ENCODE measurements at places on chromosomes 12 and 14.
A peak's percentile ranks its signal among the peaks of the same experiment; 100 is the strongest.

GRCh38 chr14:95360828-95361227, 41.1 kb upstream of the CLMN start:
- no peak for DNase-seq

DNA sequence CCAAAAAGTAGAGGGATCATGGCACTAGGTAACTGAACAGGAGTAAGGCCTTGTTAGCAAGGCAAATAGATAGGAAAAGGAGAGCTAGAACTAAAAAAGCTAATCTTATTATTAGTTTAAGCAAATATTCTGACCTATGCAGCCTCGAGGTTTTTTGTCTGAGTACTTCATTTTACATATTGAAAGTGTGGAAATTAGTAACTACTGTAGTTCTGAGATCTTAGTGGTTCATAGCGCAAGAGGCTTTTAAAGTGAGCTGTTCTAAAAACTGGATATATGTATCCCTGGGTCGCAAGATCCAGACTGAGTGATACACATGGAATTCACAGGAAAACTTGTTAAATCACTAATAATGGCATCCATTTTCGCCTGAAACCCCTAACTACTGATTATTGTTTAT, 411.0 kb upstream of the SOX5 start:
- DNase-seq, result no peak

- peak; percentile 44 for DNase-seq
Observed at GRCh38 chr12:124359671-124360581, 65.0 kb downstream of the RFLNA start.

DNA sequence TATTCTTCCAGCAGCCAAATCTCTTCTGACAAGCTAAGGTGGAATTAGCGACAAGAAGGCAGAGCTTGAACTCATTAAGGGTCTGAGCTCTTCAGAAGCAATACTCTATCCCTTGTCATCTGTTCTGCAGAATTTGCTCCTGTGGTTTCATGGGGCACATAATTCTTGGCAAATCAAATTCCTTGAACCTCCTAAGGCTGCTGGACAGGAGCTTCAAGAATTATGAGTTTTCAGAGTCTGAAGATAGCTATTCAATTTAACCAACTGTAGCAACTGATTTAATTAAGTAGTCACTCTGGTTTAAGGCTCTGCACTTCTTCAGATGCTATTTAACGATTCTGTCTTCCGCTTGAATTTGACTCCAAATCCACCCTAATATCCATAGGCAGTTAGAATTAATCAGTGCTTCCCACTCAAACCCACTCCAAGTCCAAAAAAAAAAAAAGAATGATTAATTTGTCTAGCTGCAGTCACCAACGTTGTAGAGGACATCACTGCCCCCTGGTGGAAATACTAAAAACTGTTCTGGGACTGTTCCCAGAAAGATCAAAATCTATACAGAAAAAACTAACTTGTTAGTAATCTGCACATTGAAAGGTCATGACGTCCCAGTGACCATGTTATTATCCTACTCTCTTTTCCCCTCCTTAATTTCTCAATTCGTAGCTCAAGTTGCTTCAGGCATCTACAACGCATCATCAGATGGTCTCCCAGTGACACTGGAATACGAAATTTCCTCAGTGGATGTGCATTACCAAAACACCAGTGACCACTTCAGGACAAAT, 169.9 kb downstream of the KIF21A start:
- peak; percentile 70 for DNase-seq

- DNase-seq, result no peak
Observed at GRCh38 chr14:92074555-92074954, 31.8 kb downstream of the ATXN3 start.

GRCh38 chr12:70094467-70094866, 148.8 kb upstream of the CNOT2 start:
- DNase-seq, result no peak

DNA sequence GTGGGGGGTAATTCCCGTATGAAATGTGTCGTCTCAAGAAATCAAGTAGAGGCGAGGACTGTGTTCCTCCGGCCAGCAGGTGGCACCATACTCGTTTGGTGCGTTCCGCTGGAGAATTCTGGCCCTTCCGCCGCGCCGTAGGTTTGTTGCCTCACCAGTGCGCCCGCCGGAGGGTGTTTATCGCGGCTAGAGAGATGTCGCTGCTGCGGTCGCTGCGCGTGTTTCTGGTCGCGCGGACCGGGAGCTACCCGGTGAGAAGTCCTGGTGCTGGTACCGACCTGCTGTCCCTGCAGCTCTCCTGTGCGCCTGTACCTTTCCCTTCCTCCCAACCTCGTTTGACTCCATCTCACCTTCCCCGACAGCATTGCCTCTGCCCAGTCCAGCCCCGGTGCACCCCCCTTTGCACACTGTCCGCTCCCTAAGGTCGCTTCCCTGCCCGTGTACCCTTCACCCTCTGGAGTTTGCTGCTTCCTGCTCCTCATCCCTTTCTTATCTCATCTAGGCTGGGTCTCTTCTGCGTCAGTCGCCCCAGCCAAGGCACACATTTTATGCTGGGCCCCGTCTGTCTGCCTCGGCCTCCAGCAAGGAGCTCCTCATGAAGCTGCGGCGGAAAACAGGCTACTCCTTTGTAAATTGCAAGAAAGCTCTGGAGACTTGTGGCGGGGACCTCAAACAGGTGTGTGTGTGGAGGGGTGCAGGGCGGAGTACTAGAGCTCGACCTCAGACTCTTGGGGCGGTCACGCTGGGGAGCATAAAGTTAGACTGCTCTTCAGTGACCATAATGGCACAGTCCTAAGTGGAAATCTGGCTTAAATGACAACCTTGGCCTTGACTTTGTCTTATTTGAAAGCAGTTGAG, at the start of gene TSFM:
TSFM (plus strand) TSS at position 180 of the 858 bp plus-strand sequence; CDS start at position 195, 15 bp downstream.
- DNase-seq, result peak; percentile 96

DNA sequence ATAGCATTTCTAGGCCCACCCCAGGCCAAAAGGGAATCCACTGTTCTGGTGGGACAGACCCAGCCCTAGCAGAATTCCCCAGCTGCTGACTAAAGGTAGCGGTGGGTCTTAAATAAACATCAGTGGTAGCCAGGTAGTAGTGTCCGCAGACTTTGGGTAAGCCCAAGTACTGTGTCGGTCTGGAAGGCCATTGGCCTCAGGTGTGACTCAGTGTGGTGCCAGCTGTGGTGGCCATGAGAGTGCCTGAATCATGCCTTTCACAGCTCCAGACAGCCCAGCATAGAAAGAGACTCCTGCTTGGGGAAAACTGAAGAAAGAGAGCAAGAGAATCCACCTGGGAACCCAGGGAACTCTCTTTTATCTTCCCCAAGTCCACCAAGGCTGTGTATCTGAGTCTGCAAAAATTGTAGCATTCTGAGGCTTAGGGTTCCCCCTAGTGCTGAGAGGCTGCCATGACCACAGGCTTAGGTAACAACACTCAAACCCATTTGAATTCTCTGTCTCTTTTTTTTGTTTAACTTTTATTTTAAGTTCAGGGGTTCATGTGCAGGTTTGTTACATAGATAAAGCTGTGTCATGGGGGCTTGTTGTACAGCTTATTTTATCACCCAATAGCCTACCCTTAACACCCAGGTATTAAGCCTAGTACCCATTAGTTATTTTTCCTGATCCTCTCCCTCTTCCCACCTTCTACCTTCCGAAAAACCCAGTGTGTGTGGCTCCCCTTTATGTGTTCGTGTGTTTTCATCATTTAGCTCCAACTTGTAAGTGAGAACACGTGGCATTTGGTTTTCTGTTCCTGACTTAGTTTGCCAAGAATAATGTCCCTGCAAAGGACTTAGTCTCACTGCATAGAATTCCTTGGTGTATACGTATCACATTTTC, 16.7 kb upstream of the CD163L1 start:
- DNase-seq, result peak; percentile 70

- no peak for DNase-seq
Observed at GRCh38 chr14:82905762-82906161, 1372.1 kb upstream of the SEL1L start.

- no peak for DNase-seq
Observed at GRCh38 chr12:20757-21156, 45.8 kb upstream of the IQSEC3 start.

DNA sequence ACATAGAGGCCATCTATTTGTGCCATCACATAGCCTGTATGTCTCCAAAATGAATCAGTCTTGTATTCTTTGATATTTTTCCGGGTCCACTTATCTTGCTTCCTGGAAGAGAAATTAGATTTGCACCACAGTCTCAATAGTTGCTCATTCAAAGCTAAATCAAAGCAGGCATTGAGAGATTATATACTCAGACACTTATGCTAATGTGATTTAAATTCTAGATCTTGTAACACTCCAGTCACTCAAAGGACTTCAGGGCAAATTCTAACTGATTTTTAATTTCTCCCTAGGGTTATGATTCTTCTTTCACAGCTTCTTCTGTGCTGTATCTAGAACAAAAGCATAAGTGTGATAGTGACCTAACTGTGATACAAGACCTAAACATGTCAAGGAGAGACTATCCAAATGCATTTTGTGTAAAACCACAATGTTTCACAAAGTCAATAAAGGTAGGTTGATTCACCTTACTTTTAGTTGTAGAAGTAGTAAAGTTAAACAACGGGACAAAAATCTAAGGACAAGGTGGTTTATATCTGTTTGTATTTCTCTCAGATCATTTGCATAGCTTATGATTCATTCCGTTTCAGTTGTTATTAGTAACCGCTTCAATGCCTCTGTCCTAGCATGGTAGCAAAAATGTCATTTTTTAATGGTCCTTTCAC, 26.8 kb downstream of the PLBD1 start:
- DNase-seq, result no peak

DNA sequence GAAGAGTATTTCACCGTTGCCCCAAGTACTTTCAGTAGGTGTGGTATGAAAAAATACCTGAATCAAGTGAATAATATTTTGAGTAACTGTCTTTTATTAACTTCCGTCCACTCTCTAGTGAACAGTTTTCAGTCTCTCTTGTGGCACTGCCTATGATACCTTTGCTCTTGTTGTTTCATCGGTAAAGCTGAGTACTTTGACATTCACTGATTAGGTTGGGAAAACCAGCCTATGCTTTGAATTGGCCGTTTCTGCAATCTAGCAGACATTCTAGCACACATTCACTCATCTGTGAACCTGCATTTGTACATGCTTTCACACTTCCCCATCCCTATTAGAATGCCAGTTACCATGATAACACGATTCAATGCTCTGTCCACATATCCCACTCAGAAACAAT, 217.3 kb downstream of the FBXL14 start:
- DNase-seq, result no peak

GRCh38 chr12:92640691-92641090, 62.1 kb upstream of the PLEKHG7 start:
- DNase-seq, result no peak

DNA sequence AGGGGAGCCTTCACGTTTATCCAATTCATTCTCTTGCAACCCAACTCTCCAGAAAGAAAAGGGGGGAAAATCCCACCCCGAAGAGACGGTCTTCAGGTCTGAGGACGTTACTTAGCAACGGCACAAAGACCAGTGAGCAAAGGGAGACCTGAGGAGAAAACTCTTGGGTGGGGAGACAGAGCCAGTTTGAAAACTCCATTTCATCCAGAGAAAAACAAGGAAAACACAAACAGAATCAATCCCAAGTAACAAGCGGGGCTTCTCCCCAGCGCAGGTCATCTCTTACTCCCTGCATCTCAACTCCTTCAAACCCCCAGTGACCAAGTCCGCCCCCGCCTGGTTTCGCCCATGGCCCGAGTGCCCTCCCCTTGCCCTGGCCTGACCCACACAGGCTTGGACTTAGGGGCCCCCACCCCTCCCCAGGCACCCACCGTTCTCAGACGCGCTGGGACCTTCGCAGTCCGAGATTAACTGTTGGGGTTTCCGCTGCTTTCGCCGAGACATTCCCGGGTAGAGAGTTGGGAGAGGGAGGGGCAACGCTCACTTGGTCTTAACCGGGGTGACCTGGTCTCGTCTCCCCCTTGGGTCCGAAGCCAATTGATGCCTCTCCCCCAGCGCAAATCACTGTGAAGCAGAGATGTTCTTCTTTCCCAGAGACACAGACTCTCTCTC, 10.4 kb upstream of the SALL2 start:
- DNase-seq, result no peak

DNA sequence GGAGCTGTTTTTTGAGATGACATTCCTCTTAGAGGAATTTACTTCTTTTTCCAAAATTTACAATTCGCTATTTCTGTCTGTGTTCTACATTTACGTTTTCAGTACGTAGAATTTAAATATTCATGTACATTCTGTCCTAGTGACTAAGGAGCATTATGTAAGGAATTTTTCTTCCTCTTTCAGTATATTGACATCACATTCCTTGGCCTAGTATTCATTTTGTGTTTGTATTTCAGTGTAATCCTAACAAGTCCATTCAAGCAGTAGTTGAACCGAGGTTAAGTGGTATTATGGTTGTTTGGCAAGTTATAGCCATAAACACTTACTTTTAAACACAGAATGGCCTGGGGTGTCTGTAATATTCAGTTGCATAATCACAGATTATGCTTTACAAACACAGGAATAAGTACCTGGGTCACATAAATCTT, 465.2 kb downstream of the PCNX1 start:
- DNase-seq, result peak; percentile 16

DNA sequence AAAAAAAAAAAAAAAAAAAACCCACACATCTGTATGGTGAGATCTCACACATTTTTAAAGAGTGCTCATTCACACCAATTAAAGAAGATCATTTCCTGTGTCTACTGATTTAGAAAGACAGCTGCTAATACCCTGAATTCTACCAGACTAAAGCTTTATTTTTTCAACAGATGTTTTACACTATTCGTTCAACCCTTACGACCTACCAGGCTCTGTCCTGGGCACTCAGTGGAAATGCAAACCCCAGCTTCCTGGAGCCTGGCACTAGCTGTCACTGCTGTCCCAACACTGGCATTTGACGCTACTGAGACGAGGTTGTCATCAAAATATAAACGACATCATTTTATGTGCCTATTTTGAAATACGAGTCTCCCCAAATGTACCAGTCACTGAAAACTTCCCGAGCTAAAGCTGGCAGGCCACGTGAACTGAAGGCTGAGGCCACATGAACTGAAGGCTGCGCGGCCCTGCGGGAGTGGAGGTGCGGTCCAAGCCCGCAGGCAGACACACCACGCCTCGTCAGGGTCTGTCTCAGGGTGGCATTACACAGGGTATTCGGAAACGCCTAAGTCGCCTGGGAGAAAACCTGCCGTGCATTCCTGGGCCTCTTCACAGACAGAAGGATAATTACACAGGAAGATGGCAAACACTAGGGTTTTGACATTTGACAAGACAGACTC, 27.2 kb downstream of the SLC15A4 start:
- DNase-seq, result no peak

DNA sequence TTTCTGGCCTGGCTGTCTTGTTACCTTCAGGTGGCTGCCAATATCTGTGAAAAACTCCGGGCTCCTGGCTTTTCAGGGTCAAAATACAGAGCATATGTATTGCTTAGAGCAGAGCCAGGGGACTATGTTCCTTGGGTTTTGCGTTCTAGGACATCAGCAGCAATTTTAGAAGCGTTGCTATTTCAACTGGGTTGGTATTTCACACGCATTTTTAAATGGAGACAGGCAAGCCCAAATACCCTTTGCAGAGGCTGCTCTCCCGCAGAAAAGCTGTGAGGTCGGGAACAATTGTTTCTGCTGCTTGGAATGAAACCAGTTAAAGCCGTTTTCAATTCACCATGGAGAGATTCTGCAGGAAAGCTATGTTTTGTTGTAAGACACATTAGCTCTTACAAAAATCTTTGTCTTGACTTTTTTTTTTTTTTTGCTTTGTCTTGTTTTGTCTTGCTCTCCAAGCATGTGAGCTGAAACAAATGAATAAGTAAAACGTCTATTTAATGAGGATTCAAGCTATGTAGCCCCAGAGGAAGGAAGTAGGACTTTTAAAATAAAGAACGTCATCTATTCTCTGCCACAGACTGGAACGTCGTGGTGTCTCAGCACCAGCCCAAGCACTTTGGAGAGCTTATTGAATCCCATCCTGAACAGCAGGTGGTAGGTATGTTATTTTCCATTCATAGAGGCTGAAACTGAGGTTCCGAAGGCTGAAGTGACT, 181.0 kb upstream of the TBX3 start:
- DNase-seq, result no peak

- peak; percentile 30 for DNase-seq
Observed at GRCh38 chr12:90854136-90854689, 100.8 kb downstream of the CCER1 start.
